A549 treated with GW870086 at 1 μM for 4 hours (cell line): ENCODE measurements at places on chromosomes 5 and 9. TPM values are rescaled to one million over a fixed set of nuclear protein-coding genes. Genes with fewer than 3 reads are reported as not detected.

The PCDHGA6 gene
- total RNA-seq = 0.13 to 0.26 TPM (median 0.14 TPM) in 5 replicates

The SLCO6A1 gene
- total RNA-seq = not detected in 5 replicates

The RLN2 gene
- 0.17 to 0.39 TPM (median 0.39 TPM) in 3 of 5 replicates, not detected in the others for total RNA-seq

The PCDHGC4 gene
- total RNA-seq = not detected in 5 replicates

The CDH9 gene
- not detected in 5 replicates for total RNA-seq

The OTP gene
- 0.06 to 0.13 TPM (median 0.09 TPM) in 4 of 5 replicates, not detected in the other for total RNA-seq

The DMRT2 gene
- 0.08 to 0.13 TPM in 2 of 5 replicates, not detected in the others for total RNA-seq

The EGFLAM gene
- 0.11 to 0.51 TPM (median 0.17 TPM) in 5 replicates for total RNA-seq

The TAF11L5 gene
- not detected in 5 replicates for total RNA-seq

The OLFM1 gene
- total RNA-seq = 8.9 to 10.7 TPM (median 9.3 TPM) in 5 replicates

The PAEP gene
- total RNA-seq = 0.41 to 0.47 TPM (median 0.45 TPM) in 4 of 5 replicates, not detected in the other

The ADGRD2 gene
- not detected in 5 replicates for total RNA-seq

The SPINK4 gene
- not detected in 5 replicates for total RNA-seq

The ARHGEF39 gene
- total RNA-seq = 12.4 to 18.1 TPM (median 16.3 TPM) in 5 replicates

The S1PR3 gene
- 38.2 to 45.6 TPM (median 43.2 TPM) in 5 replicates for total RNA-seq

The CFAP77 gene
- total RNA-seq = not detected in 5 replicates

The CACFD1 gene
- 3.0 to 4.5 TPM (median 4.3 TPM) in 5 replicates for total RNA-seq

The WNT8A gene
- total RNA-seq = not detected in 5 replicates

The TRIM14 gene
- total RNA-seq = 10.4 to 13.8 TPM (median 13.4 TPM) in 5 replicates
